ENCODE measurements at places on chromosomes 3 and 15.

DNA sequence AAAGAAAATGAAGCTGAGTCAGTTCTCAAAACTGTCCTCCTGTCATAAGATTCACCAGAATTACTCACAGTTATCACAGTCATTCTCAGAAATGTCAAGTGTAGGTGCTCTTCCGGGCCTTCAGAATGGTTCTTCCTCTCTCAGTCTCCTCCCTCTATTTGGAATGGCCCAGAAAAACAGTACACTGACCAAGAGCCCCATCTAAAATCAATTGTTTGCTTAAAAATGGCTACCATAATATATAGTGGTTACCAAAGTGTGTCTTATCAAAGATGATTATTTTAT lies 99.8 kb downstream of the MECOM start:
- DNase-seq: no peak

DNA sequence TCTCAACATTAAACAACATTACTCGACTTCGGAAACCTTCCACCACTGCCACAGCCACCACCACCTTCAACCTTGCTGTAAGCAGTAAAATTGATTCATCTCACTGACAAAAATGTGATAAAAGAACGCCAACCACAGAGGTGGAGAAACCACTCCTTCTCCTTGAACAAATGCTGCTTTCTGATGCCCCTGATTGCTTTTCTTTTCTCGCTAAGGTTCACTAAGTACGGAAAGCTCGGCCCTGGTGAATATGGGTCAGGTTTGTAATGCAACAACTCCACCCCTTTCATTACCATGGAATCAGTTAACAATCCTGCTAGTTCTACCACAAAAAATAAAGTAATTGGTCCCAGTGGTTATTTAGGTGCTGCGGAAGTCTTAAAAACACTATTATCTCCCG lies 44.9 kb downstream of the MEIS2 start:
- DNase-seq: no peak

DNA sequence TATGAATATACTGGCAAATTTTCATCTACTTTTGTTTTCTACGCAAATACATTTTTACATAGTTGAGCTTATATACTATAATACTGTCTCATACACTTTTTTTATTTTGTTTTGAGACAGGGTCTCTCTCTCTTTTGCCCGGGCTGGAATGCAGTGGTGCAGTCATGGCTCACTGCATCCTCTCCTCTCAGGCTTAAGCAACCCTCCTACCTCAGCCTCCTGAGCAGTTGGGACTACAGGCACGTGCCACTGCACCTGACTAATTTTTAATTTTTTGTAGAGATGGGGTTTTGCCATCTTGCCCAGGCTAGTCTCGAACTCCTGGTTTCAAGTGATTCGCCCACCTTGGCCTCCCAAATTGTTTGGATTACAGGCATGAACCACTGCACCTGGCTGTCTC lies 25.9 kb downstream of the HACL1 start:
- no peak for DNase-seq

GRCh38 chr3:151201051-151201730 lies 1.8 kb downstream of the GPR171 start:
- no peak for DNase-seq

GRCh38 chr3:69313251-69313650 lies 72.6 kb downstream of the FRMD4B start:
- DNase-seq: no peak

DNA sequence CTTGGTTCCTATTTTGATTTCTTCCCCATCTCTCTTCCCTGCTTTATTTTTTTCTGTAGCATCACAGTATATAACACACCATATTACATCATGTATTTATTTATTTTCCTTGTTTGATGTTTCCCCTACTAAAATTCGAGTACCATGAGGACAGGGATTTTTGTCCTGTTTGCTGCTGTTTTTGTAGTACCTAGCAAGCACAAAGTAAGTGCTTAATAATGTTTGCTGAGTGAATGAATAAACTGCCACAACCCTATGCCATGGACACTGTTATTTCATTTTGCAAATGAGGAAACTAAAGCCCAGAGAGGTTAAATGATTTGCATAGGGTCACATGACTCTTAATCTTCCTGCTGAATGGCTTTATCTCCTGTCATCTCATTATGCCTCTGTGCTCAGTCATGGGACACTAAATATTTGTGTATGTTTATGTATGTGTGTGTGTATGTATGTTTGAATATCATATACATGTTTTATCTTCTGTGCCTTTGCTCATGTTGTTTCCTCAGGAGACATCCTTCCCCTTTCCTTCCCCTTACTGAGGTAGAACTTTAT lies 26.1 kb upstream of the MGA start:
- DNase-seq: no peak

- no peak for DNase-seq
Observed at GRCh38 chr3:189353318-189353965, 181.7 kb downstream of the TPRG1 start.

GRCh38 chr3:10376353-10376752 lies 55.4 kb upstream of the SEC13 start:
- no peak for DNase-seq

GRCh38 chr3:54826251-54826691 lies 101.6 kb downstream of the LRTM1 start:
- DNase-seq: no peak

GRCh38 chr3:148379763-148380382 lies 317.8 kb upstream of the AGTR1 start:
- DNase-seq: no peak

DNA sequence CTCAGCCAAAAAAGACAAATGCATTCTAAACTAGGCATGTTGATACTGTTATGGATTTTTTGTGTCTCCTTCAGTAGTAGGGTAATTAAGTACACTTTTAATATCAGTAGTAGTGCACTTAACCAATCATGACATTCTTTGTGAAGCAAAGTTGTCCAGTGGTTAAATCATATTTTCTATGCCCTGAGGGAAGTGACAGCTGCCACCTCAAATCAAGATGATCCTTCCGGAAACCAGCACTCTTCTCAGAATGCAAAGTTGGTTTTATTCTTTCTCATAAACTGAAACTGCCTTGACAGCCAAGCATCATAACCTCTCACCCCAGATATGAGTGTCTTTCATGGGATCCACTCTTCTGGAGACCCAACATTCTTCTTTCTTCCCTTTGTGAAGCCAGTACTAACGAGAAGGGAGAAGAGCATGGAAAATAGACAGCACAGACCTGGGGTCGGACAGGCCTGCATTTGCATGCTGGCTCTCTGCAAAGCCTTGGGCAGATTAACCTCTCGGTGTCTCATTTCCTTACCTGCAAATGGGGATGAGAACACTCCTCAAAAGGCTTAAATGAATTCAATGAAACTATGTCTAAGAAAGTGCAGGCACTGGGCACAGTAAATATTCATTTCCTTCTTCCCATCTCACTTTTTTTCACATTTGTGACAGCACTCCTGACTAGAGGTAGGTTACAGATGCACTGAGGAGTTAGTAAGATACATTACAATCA lies 13.2 kb downstream of the AAGAB start:
- no peak for DNase-seq

- DNase-seq: no peak
Observed at GRCh38 chr3:179921500-179921899, 115.2 kb downstream of the PEX5L start.

DNA sequence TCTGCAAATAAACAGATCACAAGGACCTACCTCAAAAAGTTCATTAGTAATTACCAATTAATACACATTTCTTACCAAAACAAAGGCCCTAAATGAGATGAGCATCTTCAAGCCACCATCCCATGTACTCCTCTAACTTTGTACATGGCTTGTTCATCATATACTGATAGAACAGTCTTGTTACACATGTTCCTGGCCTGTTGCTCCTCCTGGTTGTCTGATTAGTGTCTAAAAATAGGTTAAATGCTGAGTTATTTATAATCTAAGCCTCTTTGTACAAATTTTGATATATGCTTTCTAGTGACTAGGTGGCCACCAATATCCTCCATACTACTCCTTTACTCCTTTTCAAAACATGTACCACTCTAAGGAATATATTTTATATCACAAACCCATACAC lies 25.0 kb downstream of the TBC1D5 start:
- DNase-seq: no peak

DNA sequence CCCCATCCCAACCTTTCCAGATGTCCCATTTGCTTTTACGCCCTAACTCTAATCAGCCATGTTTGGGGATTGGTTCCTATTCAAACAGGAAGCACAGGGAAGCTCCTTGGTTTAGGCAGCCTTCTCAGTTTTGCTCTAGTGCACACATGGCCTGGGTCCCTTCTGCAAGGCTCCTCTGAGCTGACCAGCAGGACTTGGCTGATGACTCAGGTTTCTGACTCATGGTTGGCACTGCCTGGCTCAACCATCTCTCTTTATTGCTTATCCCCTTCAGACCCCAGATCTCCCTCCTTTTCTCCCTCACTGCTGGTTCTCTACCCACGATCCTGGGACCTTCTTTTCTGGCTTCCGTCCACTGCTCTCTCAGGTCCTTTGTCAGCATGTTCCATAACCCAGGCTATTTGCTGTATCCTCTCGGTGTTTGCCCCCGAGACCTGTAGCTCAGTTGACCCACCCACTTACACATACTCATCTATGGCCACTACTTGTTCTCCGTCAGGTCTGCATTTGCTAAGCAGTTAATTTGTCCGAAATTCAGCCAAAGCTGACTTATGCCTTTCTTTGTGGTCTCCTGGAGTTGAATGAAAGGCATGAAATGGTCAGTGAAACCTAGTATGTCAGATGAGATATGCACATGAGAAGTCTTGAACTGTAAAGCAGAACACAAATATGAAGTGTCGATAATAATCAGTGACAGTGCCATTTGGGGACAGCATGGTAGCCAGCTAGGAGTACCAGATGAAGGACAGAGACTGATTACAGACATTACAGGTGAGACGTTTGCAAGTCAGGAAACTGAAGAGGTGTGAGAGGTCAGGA lies 323.5 kb upstream of the ROPN1 start:
- no peak for DNase-seq

DNA sequence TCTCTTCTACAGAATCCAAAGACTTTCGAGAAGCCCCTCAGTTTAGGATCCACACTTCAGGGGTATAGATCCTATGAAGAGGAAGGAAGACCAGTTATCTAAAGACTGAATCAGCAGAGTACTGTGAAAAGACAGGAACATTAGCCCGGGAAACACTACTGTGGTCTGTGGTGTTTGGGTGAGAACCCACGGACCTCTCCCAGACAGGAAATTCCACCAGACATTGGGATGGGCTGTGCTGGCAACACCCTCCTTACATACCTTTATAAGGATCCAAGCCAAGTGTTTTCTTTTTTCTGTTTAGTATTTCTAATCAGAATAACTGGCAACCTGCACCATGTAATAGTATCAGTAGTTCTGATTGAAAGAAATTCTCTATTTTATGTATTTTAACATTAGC lies 14.1 kb downstream of the TMEM207 start:
- DNase-seq: no peak

- DNase-seq: no peak
Observed at GRCh38 chr3:42741796-42742195, 31.3 kb downstream of the CCDC13 start.

DNA sequence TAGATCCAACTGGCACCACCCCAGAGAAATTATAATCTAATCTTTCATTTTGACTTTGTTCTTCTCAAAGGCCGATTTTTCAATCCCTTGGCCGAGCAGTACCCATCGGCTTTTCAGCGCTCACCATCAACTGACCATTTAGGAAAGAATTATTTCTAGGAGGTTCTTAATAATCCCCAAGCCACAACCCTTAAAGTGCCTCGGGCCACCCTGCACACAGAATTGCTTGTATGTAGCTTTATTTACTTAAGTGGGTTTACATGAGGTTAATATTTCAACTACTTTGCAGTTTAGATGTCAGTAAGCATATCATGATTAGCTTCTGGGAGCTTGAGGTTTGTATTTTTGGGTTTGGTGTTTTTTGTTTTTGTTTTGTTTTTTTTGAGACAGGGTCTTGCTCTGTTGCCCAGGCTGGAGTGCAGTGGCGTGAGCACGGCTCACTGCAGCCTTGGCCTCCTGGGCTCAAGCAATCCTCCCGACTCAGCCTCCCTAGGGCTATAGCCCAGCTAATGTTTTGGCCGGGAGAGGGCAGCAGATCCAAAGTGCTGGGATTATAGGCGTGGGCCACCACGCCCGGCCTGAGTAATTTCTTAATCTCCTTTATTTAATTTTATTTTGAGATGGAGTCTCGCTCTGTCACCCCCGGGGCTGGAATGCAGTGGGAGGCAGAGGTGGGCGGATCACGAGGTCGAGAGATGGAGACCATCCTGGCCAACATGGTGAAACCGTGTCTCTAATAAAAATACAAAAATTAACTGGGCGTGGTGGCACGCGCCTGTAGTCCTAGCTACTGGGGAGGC lies 801 bp upstream of the CDAN1 start:
- DNase-seq: no peak

- no peak for DNase-seq
Observed at GRCh38 chr3:45994419-45995235, 997 bp downstream of the FYCO1 start.

DNA sequence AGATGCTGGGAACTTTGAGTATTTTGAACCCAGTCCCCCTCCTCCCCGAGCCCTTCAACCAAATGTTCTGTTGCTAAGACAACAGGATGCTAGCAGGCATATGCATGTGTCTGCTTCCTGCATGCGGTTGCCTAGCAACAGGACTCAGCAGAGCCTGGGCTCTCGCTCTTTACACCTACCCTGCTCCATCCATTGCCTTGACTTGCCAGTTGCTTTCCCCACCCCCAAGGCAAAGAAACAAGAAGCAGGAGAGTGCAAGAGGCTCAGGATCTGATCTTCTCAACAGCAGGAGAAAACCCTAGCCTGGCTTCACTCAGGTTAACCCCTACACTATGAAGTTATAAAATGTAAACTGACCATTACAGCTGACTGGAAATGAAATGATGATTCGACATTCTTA lies 393.0 kb downstream of the IGSF11 start:
- DNase-seq: no peak

- no peak for DNase-seq
Observed at GRCh38 chr3:12138044-12138443, 20.7 kb downstream of the TIMP4 start.

GRCh38 chr3:155596615-155597014 lies 148.3 kb downstream of the PLCH1 start:
- DNase-seq: no peak

- no peak for DNase-seq
Observed at GRCh38 chr15:66326051-66326450, 30.4 kb downstream of the TIPIN start.

DNA sequence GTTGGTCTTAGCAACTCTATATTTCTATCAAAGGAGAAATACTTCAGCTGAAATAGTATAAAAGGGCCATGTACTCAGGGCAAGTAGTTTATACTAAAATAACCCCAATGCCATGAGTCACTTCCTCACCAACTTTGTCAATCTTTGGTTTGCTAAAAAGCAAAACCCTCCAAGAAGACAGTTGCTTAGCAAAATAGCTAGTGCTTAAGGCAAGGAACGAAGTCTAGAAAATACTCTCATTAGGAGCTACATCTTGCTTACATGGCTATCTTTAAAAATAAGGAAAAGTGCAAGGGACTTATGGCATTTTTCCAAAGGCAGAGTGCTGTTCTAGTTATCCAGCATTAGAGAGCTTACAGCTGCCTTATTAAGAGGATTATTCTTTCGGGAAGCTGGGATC lies 28.4 kb downstream of the P3H2 start:
- no peak for DNase-seq

DNA sequence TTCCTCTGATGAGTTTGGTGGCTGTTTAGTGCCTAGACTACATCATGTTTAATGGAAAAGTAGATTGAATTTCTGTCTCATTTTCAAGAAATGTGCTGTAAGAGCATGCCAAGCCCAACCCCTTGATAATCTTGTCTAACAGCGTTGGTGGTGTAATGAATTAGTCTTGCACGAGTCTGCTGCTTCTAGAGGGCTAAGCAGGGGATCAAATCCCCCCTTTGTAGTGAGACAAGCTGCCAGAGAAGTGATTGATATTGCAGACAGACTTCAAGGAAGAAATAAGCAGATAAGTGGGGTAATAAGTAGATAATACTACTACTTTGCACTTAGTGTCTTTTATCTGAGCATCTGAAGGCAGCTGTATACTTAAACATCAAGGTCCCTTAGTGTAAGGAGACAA lies 141.4 kb downstream of the TP63 start:
- DNase-seq: no peak

Data from activated T-cell treated with anti-CD3 and anti-CD28 coated beads, Interleukin-2, amount 50 U/mL, for 1 hour (primary cell).